Stimulated activated CD8-positive, alpha-beta memory T cell treated with anti-CD3 and anti-CD28 coated beads, Interleukin-2, amount 100 ng/mL, for 1 hour (primary cell): ENCODE measurements at places on chromosomes 6 and 20.

DNA sequence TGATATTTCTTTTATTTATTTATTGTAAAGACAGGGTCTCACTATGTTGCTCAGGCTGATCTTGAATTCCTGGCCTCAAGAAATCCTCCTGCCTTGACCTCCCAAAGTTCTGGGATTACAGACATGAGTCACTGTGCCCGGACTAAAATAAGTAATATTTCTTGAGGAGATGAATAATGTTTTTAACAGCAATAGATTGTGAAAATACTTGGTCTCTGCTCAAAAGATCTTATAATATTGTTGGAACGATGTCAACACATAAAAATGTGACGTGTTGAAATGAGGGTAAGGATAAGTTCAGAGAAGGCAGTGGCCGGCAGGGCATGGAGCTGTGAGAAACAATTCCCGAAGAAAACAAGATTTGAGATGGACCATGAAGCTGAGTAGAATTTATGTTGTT lies 178.7 kb downstream of the GJA1 start:
- DNase-seq: no peak

GRCh38 chr6:159301810-159302593 lies 132.8 kb downstream of the FNDC1 start:
- DNase-seq: no peak

GRCh38 chr20:6855104-6855503 lies 87.6 kb downstream of the BMP2 start:
- no peak for DNase-seq

GRCh38 chr20:10478930-10479329 lies 43.8 kb downstream of the SLX4IP start:
- no peak for DNase-seq

DNA sequence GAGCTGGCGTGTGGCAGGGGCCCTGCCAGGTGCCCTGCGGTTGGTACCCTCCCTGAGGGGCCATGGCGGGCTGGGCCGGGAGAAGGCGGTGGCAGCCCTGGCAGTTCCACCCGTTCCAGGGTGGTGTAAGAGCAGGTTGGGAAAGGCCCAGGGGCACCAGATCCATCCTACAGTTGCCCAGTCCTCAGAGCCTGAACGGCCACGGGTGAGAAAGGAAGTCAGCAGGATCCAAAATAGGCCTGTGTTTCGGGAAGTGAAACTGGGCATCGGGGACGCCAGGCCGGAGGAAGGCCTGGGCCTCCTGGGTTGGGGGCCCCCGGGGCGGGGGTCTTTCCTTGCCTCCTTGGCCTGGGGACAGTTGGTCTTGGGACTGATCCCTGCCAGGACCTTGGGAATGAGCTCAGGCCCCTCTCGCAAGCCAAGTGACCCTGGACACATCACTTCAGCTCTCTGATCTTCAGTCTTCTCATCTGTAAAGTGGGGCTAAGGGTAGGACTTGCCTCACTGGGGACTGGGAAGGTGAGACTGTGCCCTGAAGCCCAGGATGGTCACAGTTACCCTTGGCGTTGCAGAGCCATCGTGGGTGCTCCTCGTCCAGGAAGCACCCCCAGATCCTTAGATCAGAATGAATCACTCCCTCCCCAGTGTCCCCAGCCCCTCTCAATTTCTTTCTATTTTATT lies 18.1 kb upstream of the NOL4L start:
- no peak for DNase-seq

DNA sequence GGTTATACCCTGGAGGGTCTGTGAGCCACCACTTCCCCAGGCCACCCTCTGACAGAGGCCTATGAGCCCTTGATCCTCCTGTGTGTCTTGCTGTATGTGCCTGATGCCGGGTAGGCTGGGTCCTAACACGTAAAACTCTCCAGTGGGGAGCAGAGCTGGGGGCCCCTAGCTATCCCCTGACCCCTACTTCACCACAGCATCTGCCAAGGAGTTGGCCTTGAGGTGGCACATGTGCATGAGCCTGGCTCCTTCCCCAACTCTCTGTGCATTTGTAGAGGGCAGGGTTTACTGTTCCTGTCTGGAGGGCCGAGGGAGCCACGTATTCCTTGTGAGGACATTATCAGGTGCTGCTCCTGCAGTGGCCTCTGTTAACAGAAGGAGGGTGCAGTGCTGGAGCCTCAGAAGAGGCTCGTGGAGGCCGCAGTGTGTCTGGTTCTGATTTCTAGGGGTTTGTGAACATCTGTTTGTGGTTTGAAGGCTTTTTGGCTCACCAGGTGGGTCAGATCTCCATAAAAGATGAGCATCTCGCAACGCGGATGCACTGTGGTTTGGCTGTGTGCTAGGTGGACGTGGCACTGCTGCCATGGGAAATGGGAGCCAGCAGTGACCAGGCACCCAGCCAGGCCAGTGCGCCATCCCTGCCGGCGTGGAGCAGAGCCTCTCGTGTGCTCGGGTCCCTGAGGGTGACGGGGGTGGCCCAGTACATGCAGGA lies 152.1 kb downstream of the DTNBP1 start:
- DNase-seq: no peak

GRCh38 chr6:111846492-111847409 lies 26.5 kb downstream of the FYN start:
- no peak for DNase-seq

DNA sequence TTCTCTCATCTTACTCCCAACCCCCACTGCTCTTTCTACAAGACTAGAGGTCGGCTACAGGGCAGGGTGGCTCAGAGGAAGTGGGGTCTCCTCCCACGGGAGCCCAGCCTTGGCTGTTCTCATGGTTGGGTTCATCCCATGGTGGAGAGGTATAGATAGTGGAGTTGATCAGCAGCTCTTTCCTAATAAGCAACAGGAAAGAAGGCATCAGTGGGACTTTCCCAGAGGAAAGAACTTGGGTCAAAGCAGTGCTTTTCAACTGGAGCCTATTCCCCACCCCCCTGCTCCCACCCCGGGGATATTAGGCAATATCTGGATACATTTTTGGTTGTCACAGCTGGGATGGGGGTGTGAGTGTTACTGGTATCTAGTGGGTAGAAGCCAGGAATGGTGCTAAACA lies 200.9 kb downstream of the NFATC2 start:
- no peak for DNase-seq

DNA sequence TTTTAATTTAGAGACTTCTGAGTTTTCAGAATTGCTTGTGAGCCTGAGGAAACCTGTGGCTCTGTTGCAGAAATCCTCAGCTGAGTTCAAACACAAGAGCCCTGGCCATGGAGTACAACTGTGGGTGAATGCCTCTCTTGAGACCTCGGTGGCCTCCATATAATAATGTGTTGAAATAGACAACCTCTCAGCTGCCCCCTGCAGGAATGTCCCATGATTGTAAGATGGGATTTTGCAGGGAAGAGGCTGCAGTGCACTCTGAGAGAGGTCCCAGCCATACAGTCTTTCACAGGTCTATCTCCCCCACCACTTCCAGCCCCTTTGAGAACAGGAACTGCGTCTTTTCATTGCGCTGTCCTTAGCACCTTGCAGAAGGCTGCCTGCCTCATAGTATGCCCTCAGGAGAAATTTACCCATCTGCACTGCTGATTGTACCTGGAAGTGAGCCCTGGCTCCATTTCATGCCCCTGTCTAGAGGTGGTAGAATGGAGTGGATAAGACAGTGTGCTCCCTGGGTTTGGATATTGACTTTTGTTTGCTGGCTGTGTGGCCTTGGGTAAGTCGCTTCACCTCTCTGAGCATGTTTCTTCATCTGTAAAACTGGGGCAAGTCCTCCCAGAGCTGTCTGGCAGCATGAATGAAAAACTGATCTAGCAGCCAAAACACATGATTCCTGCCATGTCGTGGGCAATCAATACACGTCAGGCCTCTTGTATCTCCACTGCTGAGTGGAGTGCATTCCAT lies 16.8 kb upstream of the CDH22 start:
- DNase-seq: no peak

GRCh38 chr6:11398451-11399326 lies 138.9 kb upstream of the TMEM170B start:
- no peak for DNase-seq

GRCh38 chr6:165891320-165891719 lies 228.3 kb upstream of the PDE10A start:
- DNase-seq: no peak

DNA sequence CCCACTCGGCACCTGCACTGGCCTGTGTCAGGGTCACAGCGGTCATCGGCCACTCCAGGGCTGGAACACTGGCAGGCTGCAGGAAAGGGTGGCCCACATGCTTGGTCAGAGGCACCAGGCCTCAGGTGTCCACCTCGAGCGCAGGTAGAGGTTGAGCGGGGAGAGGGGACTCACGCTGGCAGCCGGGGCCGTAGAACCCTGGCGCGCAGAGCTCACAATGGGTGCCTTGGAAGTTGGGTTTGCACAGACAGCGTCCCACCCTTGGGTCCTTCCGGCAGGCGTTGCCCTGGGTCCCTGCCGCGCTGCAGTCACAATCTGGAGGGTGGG lies 28.9 kb downstream of the LAMA5 start:
- DNase-seq: no peak

GRCh38 chr20:8244637-8245036 lies 112.6 kb downstream of the PLCB1 start:
- DNase-seq: no peak

GRCh38 chr20:25220810-25221591 lies 25.5 kb downstream of the ENTPD6 start:
- DNase-seq: no peak

DNA sequence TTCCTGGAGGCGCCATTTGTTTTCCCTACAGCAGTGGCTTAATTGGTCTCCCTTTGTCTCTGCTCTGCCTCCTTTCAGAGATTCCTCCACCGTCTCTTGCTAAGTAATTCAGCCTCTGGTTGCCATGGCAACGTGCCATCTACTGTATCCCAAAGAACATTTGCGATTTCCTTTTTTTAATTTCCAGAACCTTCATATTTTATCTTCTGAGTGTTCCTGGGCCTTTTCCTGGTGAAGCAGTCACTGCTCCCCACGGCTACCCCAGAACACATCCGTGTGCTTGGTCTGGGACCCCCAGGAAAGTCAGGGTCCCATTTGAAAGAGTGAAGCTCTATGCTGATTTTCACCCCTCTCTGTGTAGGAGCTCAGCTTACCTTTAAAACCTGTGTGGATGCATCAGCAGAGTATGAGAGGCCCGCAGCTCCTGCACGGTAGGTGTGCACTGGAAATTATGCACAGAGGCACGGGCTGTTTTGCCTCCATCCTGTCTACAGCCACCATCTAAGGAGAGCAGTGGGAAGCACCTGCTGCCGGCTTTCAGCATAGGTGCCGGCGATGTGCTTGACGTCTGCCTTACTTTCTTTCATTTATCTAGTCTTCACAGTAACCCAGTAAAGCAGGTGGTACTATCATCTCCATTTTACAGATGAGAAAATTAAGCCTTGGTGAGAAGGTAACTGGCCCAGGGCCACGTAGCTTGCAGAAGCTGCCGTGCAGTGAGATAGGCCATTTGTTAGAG lies 122.8 kb downstream of the SYCP2 start:
- no peak for DNase-seq

GRCh38 chr6:47360388-47360787 lies 50.7 kb upstream of the TNFRSF21 start:
- DNase-seq: no peak

DNA sequence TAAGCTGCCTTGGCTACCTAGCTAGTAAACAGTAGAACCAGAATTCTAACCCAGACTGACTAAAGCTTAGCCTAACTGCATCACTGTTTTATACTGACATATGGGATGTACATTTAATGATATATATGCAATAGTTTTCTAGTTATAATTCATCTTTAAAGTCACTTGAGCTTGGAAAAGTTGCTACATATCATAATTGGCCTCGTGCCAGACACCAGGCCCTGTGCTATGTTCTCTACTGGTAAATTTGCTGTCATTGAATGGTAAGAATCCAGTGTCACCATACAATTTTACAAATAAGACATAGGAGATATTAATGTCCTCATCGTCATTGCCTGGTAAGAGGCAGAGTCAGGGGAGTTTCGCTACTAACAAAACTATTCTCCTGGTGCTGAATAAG lies 396.8 kb downstream of the CDKAL1 start:
- no peak for DNase-seq

DNA sequence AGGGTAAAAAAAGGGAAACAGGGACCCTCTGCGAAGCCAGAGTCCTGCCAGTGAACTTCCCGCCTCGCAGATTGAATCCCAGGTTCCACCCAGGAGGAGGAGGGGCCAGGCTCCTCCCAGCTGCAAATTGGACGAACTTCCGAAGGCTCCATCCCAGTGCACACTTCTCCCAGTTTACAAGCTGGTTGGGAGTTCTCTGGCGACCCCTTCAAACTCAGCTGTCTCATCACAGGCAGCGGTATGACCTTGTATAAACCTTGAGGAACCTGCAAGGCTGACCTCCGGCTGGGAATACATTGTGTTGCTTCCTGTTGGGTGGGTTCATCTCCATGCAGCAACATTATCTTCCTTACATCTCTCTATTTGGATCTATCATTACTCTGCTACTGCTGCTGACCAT lies 962.7 kb downstream of the GRIK2 start:
- DNase-seq: no peak

DNA sequence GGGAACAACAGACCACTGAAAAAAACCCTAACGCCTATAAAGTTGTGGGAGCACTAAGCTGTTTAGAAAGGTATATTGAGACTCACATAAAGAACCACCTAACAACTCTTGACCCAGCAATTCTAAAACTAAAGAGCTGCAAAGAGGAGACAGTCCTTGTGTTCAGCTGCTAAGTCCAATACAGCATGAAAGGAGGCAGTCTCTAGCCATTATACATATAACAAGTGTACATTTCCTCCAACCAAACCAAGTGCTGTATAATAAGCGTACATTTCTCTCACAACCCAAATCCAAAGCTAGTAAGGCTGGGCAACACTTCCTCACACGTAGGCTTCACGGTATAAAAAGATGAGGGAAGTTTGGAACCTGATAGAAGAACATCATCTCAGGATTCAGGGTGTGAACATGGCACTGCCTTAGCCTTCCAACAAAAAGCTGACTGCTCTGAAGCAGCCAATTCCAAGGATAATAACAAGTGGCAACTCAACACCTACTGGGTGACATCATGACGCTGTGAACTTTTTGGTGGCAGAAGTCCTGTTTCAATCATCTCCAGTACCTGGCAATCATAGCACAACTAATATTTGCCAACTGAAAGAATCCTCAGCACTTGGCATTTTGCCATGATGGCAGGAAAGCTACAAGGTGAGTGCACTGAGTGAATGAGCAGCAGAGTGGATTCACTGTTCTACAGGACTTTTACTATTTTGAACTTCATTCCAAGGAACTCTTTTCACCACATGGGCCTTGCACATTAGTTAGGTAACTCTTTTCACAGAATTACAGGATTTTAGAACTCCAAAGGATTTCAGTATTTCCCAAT lies 16.6 kb downstream of the TBC1D20 start:
- DNase-seq: no peak

GRCh38 chr20:51360451-51361201 lies 181.9 kb downstream of the NFATC2 start:
- no peak for DNase-seq

- DNase-seq: no peak
Measured at GRCh38 chr6:112956696-112957535, 609.8 kb downstream of the RFPL4B start.

GRCh38 chr6:158548418-158549161 lies 11.3 kb upstream of the TMEM181 start:
- no peak for DNase-seq

GRCh38 chr6:112018619-112019416 lies 35.1 kb upstream of the CCN6 start:
- DNase-seq: no peak
